Neural progenitor cell (in vitro differentiated cells): ENCODE measurements at places on chromosomes 3 and 15.

DNA sequence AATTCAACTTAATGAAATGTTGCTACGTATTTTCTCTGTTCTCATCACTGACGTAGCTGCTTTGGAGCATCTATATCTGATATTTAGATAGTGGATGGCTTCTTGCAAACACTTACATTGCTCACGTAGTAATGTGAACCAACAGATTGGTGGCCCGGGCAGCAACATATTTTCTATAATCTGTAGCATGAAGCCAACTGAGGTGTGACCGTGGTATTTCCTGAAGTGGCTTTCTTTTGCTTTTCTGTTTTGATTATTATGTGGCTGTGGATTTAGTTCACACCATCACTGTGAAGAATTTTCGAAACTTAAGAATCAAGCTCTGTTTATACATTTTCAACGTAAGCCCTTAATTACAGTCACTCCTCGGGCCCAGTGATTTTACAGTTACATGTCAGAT, 288.5 kb downstream of the LPP start:
- no peak for DNase-seq

DNA sequence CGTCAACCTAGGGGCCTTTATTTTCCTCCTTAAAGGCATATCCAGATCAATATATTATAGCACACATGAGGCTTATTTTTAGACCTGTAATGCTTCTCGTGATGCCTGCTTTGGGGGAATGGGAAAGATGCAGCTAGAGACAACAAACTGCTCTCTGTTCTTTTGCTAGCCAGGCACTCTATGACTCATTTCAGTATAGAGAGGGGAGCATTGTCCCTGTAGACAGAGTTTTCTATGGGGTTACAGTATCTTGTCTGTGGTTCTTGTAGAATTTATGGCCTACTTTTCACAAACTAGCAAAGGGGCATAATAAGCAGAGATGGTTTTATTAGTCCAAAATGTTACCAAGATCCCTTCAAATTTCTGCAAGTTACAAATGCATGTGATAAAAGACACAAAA, 305.6 kb downstream of the LSAMP start:
- no peak for DNase-seq

DNA sequence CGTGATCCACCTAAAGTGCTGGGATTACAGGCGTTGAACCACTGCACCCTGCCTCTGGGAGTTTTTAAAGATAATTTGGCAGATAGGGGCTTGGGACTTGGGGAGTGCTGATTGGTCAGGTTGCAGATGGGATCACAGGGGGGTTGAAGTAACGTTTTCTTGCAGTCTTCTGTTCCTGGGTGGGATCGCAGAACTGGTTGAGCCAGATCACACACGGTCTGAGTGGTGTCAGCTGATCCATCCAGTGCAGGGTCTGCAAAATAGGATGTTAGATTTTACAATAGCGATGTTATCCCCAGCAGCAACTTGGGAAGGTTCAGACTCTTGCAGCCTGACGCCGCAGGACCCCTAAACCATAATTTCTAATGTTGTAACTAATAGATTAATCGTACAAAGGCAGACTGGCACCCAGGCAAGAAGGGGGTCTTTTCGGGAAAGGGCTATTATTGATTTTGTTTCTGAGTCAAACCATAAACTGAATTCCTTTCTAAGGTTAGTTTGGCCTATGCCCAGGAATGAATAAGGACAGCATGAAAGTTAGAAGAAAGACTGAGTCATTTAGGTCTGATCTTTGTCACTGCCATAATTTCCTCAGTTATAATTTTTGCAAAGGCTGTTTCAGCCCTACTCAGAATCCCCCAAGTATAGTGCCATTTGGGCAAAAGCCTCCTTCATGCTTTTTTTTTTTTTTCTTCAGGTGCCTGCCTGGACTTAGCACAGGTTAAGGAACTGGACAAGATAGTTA, 1.5 kb upstream of the CA12 start:
- DNase-seq, result no peak

DNA sequence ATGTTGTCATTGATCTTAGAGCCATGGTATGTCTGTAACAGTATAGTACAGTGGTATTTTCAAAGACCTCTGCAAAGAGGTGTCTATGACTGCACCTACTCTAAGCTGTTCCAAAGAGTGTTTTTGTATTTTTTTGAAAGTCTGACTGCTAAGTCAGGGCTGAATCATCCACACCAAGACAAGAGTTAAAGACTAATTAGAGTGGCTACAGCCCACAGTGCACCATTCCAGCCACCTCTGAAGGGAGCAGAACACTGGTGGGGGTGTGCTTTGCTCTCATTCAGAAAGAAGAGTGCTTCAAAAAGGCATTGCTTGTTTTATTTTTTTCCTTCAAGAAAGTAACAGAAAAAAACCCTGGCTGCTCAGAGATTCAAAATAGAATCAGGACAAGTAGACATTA, 301.4 kb downstream of the GABRG3 start:
- DNase-seq, result no peak

GRCh38 chr3:4972652-4973643, 6.3 kb upstream of the BHLHE40 start:
- no peak for DNase-seq

DNA sequence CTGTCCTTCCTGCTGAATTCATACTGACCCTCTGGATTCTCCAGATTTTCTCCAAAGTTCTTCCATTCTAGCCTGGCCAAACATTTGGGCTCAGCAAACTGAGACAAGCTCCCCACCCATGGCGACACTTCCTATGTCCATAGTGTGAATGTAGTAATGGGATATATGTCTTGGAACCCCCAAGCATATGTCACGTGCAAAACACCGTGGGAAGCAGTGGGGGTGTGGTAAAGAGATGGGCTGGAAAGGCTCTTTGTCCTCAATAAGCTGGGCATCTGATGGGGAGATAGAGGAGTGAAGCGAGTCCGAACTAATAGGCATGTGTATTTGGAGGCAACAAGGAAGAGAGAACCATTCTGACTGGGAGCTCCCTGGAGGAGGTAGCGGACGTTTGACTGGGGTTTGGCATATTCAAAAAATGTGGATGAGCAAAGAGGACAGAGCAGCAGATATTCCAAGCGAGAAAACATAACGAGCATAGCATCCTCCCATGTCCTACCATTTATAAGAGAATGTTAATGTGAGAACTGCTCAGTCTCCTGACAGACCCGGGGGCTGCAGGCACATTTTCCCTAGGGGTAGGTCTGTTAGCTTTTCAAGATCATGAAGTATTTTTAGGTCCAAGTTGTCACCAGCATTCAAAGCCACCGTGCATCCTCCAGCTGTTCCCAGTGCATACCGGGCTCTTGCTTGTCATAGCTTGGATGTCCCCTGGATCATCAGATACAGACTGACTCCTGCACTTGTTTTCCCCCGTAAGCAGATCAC, 25.6 kb downstream of the TPM1 start:
- DNase-seq, result no peak

DNA sequence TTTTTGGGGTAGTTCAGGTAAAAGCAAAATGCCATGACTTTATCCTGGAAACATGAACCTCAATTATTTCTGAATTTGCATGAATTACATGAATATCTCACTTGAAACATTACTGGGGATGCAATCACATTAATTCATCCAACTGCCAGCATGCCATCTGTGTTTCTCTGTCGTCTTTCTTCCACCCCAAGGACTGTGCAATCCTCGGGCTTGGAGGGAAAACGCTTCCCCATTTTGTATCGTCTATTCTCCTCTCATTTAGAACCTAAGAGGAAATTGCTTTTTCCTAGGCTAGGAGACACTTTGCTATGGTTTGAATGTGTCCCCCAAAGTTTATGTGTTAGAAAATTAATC, 109.4 kb downstream of the SQOR start:
- DNase-seq, result no peak

DNA sequence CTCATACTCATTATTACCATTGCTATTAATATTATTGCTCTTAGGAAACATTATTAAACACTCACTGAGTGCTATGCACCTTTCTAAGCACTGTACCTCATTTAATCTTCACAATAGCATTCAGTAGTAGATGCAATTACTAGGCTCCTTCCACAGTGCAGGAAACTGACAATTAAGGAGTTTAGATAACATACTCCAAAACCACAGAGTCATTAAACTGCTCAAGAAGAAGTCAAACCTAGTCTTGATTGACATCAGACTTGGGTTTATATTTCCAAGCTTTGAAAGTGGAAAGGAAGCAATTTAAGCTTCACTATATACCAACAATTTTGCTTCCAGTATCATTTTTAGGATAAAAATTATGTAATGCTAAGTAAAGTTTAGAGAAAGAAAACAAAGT, 490.1 kb upstream of the ARRDC4 start:
- no peak for DNase-seq

- no peak for DNase-seq
Observed at GRCh38 chr3:98750276-98750919, 12.7 kb upstream of the ST3GAL6 start.

- peak; percentile 83 for DNase-seq
Observed at GRCh38 chr3:173584838-173585831, 187.6 kb downstream of the NLGN1 start.

DNA sequence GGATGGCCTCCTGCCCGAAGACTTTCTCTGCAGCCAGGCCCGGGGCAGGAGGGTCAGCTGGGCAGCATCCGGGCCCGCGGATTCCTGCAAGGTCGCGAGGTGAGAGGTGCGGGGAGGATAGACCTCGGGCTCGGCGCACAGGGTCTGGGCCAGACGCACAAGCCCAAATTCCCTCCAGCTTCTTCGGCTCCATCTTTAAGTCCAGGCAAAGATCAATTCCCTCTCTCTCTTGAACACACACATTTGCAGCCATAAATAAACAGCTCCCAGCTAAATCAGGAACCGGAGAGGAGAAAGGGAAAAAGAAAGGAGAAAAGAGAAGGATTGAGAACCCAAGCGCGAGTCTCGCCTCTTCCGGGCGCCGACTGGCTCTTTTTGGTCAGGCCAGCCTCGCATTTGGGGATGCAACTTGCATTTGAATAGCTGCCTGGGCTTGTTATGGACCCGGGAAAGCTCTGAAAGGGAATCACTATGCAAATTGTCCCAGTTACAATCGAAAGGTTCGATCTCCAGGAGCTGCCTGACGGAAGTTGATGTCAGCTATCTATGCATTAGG, 14.5 kb upstream of the ONECUT1 start:
- DNase-seq, result peak; percentile 57

GRCh38 chr15:88046576-88047129, 209.9 kb downstream of the NTRK3 start:
- DNase-seq, result no peak

DNA sequence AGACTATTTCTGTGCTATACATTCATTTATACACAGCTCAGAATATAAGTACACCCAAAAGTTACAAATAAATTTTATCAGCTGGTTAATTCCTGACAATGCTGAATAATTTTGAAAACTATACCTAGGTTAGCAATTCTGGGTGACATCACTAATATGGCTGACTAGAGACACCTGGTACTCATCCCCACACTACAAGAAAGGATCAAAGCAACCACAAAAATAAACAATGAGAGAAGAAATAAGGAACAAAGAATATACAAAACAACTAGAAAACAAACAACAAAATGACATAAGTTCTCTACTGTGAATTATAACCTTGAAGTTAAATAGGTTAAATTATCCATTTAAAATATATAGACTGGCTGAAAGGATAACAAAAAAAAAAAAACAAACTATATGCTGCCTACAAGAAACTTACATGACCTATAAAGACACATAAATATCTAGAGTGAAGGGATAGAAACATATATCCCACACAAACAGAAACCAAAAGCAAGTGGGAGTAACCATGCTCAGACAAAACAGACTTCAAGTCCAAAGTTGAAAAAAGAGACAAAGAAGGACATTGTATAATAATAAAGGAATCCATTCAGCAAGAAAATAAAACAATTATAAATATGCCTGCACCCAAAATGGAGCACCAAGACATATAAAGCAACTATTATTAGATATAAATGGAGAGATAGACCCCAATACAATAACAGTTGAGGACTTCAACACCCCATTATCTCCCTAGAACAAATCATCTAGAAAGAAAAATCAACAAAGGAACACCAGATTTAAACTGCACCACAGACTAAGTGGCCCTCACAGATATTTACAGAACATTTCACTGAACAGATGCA, 57.8 kb downstream of the IMPG2 start:
- no peak for DNase-seq

GRCh38 chr3:190281308-190282051, 40.8 kb downstream of the CLDN1 start:
- DNase-seq, result no peak

DNA sequence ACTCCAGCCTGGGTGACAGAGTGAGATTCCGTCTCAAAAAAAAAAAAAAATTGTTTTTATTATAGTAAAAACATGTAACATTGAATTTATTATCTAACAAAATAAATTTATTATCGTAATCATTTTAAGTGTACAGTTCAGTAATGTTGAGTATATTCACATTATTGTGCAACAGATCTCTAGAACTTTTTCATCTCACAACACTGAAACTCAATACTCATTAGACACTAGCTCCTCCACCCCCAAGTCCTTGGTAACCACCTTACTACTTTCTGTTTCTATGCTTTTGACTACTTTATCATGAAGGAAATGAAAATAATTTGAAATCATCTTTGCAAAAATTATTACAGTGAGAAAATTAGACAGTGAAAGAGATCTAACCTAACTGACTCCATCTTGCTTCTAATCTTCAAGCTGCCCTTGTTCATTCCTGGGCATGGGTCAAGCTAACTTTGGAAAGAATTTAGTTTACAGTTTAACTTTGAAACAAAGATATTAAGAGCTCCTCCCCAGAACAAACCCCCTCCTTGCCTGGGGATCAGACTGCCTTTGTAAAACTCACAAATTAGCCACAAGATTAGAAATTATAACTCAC, 15.0 kb upstream of the FYCO1 start:
- DNase-seq, result no peak

GRCh38 chr3:162699291-162699690, 1202.7 kb downstream of the OTOL1 start:
- no peak for DNase-seq

DNA sequence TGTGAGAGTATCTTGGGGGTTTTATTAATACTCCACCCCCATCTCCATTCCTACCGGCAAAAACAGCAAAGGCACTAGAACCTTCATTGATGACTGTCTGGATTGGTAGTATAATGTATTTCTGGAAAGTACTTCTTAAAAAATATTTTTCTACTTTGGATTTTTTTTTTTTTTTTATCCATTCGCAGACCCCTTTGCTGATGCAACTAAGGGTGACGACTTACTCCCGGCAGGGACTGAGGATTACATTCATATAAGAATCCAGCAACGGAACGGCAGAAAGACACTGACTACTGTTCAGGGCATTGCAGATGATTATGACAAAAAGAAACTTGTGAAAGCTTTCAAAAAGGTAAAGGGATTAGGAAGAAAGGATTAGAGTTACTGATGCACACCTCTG, 1.2 kb downstream of the EIF1B start:
- DNase-seq, result peak; percentile 15

DNA sequence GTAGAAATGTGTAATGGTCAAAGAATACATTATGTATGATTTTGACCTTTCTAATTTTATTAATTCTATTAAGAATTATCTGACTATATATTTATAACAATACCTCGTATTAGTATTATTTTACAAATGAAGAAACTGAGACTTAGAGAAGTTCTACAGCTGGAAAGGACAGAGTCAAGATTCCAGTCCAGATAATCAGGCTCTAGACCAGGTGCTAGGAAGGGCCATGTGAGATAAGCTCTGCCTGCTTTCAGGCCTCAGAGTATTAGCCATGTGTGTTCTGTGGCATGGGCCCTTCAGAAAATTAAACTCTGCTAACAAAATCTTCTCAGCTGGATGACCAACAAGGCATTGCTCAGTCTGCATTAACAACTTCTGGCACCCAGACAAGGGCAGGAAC, 87.5 kb downstream of the CD200R1L start:
- DNase-seq, result no peak

- peak; percentile 57 for DNase-seq
Observed at GRCh38 chr15:97072545-97072944, 742.0 kb downstream of the NR2F2 start.
